Activated CD8-positive, alpha-beta memory T cell treated with anti-CD3 and anti-CD28 coated beads for 1 hour (primary cell): ENCODE measurements at places on chromosomes 4 and X.

DNA sequence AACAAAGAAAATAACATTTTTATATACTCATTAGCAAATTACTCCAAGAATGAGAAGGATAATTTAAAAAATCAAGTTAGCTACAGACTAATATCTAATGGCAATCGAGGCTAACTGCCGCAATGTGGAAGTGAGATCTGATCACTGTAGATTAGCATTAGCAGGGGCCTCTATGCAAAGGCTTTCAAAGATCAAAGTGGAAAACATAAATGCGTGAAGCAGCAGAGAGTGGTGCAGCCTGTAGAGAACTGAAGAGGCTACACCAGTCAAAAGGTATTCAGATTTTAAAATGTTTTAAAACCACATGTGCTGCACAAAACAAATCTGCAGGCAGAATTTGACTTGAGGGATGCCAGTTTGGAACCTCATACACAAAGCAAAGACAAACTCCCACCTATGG lies 24.0 kb upstream of the RAP1GDS1 start:
- no peak for DNase-seq

GRCh38 chrX:107713543-107714205 lies 61.9 kb downstream of the TSC22D3 start:
- no peak for DNase-seq

- DNase-seq = no peak
These were observed 21.1 kb downstream of the SLC25A53 start for GRCh38 chrX:104135677-104136076.

GRCh38 chr4:27887646-27888045 lies 1027.0 kb downstream of the STIM2 start:
- no peak for DNase-seq

DNA sequence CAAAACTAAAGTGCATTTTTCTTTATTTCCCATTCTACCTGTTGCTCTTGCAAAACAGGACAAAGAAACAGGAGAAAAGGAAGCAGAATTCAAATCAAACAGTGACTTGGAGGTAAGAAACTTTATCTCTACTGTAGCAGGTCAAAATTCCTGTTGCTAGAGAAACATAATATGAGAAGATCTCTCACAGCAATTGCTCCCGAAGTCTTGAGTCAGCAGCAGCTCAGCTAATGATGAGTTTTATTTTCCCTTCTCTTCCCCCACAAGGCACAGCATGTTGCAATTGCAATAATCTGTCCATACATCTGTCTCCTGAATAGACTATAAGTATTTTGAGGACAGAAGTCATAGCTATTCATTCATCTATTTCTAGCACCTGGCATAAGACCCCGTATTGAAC lies 112.7 kb downstream of the CLNK start:
- no peak for DNase-seq

DNA sequence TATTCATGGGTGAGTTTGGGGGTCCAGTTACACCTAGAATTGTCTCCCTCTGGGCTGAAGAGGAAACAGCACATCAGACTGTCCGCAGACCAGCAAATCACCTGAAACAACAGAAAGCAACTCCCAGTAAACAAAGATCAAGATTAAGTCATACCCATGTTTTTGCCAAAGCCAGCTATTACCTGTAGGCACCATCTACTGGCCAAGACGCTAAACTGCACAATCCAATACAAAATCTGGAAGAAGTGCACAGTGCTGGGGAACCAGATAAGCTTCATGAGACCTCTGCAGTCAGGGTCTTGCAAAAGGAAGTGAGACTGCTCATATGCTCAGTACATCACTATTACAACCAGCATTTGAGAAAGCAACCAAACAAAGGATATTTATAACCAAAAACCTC lies 157.5 kb upstream of the ITM2A start:
- DNase-seq = no peak

DNA sequence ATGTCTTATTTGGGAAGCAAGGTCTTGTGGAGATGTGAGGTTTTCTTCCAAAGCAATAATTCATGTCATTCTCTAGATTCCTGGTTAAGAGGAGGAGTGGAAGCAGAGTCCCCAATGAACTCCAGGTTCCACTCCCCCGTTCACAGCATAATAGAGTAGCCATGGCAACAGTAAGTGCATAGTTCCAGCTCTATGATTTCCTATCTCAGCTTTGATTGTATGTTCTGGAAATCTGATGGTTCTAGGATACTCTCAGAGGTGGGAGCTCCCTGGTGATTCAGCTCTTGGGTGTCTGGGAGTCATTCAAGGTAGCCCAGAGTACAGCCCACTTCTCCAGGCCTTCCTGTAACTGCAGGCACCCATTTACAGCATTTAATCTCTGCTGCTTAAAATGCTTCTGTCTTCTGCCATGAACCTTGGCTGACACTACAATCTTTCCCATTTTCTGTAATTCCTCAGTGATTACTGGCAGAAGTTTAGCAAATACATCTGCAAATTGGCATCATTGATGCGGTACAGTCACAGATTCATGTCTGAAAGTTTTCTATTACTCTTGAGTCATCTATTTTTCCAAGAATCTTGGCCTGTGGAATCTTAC lies 242.0 kb downstream of the MAPK10 start:
- DNase-seq = no peak

DNA sequence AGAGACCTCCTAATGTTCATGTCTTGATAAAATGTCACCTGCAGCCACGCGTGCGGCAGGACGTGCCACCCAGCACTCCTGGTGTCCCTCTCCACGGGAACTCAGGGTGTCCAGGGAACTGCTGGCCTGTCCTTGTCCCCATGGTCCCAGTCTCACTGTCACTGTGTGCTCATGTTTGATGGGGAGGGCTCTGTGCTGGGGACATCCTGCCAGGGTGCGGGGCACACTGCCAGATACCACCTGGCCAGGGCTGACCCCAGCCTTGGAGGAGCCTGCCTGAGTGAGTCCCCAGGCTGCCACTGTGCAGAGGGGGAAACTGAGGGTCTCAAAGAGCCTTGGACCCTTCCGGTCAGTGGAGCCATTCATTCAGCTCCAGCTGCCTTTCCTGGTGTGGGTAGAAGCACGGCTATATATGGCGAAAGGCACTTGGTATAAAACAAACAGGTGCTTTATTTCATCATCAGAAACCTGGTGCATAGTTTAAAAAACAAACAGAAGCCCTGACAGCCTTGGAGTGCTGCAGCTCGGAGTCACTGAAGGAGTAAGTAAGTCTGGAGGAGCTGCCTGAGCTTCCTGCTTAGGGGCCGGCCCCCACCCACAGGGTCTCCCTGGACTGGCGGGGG lies 33.0 kb downstream of the NOP14 start:
- no peak for DNase-seq

GRCh38 chrX:132378281-132378680 lies 110.6 kb downstream of the MBNL3 start:
- DNase-seq = no peak

GRCh38 chr4:77158487-77158861 lies 1.5 kb downstream of the CCNG2 start:
- DNase-seq = no peak
